Stimulated activated CD4-positive, alpha-beta T cell treated with anti-CD3 and anti-CD28 coated beads, Interleukin-12 subunit alpha, Interleukin-12 subunit beta, amount 100 ng/mL, for 24 hours (primary cell): ENCODE measurements at places on chromosomes 13 and 19.

DNA sequence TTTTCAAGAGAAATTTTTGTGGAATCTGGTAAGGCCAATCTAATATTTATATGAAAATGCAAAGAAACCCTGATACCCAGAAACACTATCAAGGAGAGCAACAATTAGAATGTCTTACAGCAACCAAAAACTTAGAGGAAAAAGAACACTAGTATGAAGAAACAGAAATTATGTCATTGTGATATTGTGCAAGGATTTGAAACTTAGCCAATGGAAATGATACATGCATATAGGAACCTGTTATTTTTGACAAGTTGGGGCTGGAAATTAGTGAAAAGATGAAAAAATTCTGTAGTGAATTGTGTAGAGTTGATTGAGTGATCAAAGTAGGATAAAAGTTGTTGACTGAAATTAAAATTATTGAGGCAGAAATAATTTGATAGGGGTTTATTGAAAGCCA, 792.6 kb upstream of the SLITRK6 start:
- DNase-seq: no peak

DNA sequence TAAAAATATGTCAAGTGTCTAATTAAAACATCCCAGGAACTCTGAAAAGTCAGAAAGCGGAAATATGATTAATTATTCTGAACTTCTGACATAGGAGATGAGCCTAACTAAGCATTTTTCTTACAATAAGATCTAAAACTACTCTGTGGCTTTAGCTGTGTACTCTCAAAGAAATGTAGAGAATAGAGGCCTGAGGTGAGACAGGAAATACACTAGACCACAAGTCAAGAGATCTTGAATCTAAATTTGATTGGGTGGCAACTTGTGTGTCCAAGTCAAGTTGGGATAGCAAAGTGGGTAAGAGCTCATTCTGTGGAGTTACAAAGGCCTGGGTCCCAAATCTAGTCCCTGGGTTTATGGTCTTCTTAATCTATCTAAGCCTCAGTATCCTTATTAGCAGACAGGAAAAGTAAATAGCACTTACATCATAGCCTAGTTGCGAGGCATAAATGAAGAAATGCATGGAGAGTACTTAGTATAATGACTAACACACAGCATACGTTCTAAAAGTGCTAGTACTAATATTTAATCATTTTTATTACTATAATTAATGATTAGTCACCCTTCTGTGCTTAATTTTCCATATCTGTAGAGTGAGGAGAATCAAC, 9.4 kb upstream of the LRRC63 start:
- DNase-seq: no peak

DNA sequence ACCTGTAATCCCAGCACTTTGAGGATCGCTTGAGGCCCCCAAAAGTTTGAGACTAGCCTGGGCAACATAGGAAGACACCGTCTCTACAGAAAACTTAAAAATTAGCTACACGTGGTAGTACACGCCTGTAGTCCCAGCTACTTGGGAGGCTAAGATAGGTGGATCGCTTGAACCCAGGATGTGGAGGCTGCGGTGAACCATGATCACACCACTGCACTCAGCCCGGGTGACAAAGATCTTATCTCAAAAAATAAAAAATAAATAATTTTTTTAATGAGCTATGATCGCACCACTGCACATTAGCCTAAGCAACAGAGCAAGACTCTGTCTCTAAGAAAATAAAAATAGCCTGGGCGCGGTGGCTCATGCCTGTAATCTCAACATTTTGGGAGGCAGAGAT, 6.6 kb downstream of the RCBTB2 start:
- DNase-seq: no peak

DNA sequence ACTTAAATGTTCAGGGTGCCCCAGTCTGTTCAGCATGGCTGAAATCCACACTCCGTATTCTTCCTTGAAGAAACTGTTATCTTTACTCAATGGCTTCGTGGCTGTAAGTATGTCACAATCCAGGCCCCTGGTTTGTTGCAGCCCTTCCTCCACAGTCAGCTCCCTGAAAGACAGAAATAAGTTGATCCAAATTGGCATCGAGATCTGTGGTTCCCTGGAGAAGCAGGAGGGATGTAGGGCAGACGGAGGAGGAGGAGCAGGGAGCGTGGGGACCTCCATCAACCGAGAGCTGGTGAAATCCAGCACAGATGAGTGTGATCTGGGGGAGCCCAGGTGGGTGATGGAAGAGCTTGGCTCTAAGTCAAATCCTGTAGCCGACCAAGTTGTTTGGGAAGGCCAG, 304 bp downstream of the TSPAN16 start:
- no peak for DNase-seq

- DNase-seq: no peak
These were observed 8.2 kb upstream of the ZNF527 start for GRCh38 chr19:37362733-37363132.

- no peak for DNase-seq
These were observed 10.2 kb downstream of the ZNF653 start for GRCh38 chr19:11495481-11495880.

GRCh38 chr13:77698201-77699058, 943 bp downstream of the SLAIN1 start:
- DNase-seq: peak; percentile 6

DNA sequence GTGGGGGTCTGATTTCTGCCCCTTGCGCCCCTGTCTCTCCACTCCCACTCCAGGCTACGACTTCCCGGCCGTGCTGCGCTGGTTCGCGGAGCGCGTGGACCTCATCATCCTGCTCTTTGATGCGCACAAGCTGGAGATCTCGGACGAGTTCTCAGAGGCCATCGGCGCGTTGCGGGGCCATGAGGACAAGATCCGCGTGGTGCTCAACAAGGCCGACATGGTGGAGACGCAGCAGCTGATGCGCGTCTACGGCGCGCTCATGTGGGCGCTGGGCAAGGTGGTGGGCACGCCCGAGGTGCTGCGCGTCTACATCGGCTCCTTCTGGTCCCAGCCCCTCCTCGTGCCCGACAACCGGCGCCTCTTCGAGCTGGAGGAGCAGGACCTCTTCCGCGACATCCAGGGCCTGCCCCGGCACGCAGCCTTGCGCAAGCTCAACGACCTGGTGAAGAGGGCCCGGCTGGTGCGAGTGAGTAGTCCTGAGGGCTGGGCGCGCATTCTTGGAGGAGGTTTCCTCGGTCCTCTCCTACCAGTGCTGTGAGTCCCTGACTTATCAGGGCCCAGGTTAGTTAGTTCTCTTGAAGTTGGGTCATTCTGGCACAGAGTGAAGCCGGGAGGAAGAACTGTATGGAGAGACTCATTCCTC, 12.7 kb downstream of the EHD2 start:
- no peak for DNase-seq

- DNase-seq: no peak
These were observed 57.1 kb downstream of the TRPM4 start for GRCh38 chr19:49214701-49215100.

DNA sequence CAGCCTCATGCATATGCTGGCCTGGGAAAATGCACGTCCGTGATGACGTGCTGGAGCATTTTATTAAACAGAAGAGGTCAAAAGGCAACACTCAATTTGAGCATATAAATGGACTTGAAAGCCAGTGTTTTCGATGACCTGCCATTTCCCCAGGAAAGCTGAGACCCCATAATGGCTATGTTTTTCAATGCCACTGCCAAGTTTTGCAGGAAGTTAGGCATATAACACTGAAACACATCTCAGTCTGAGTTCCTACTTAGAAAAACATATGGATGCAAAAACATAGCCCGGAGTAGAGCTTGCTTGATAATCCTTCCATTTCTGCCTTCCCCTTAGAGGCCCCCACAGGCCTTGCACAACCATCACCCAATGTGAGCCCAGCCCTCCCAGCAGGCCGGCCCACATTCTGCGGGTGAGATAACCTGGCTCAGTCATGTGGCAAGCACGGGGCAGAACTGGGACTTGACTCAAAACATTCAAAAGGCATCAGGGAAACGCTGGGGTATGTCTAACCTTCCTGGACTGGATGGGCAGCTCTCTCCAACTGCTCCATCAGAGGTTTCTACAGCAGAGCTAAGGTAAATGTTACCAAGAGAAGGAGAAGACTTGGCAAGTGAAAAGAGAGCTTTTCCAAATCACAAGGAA, 24.9 kb downstream of the EPS15L1 start:
- peak; percentile 17 for DNase-seq

GRCh38 chr13:91112201-91112923, 235.1 kb upstream of the MIR17HG start:
- no peak for DNase-seq

DNA sequence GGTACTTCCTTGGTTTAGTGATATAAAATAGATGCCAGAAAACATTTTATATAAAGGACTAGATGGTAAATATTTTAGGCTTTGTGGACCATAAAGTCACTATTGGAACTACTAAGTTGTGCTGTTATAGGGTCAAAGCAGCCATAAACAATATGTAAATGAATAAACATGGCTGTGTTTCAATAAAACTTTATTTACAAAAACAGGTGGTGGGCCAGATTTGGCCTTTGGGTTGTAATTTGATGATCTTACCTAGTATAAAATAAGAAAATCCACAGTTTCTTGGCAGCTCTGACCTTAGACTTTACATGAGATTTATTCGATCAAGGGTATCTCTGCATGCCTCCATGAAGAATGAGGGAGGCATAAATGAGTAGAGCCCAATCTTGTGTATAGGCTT, 232.0 kb upstream of the PCDH9 start:
- no peak for DNase-seq

DNA sequence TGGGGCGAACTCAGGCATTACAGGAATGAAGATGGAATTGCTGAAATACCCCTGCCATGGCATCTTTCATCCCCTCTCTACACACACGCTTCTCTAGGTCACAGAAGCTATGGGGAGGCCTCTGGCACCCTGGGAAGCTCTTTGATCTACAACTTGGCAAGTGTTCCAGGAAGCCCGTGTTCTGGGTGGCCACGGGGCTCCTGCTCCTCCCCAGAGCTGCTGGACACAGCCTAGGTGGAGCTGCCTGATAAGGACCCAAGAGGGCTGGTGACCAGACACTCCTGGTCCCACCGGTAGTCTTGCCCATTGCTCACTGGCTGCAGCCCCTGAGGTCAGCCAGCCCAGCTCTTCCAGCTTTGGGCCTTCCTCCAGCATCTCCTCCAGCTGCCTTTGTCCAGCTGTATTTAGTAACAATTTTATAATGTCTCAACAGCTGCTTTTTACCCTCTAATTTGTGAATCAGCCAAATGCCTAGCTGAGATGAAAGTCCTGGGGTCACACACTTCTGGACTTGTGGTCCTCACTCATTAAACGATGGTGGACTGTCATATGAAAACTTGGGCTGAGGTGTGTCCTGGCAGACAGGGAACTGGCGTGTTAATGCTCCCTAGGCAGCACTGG, 72.8 kb upstream of the SPATA13 start:
- DNase-seq: no peak

- no peak for DNase-seq
These were observed 102.6 kb downstream of the DNAJC3 start for GRCh38 chr13:95779522-95779921.

DNA sequence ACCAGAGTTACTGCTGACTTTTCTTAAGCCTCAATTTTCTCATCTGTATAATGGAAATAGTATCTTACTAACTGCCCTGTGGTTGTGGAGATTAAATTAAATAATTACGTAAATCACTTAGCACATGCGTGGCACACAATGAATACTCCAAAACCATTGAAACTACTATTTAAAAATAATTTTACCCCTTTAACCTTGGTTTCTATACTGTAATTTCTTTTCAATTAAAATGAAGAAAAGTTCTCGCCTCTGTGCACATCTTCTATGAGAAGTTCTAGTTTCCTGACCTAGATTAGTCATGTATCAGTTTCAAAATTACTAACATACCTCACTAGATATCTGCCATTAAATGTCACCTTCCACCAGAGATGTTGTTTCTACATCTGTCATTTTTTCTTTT, 5.7 kb downstream of the SLITRK1 start:
- DNase-seq: no peak

GRCh38 chr13:79485014-79485811, 4.3 kb downstream of the NDFIP2 start:
- DNase-seq: no peak

DNA sequence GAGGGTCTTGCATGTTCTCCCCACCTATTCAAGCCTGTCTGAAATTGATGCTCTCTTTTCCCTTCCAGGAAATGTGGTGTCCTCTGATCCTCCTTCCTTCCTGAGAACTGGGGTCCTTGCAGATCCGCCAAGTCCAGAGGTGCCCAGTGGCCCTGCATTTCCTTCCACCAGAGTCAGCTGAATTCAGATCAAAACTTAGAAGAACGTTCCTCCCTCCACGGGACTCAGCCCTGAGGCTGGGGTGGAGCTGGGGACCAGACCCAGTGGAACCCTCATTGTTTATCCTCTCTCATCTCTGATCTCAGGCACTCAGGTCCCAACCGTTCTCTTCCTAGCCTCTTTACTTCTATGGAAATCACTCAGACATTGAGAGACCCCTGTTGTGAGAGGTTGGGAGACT, 477.3 kb downstream of the TSHZ3 start:
- no peak for DNase-seq

- no peak for DNase-seq
These were observed 1.5 kb downstream of the RPS11 start for GRCh38 chr19:49497789-49498103.

GRCh38 chr13:78497702-78498355, 105.5 kb downstream of the POU4F1 start:
- DNase-seq: no peak

DNA sequence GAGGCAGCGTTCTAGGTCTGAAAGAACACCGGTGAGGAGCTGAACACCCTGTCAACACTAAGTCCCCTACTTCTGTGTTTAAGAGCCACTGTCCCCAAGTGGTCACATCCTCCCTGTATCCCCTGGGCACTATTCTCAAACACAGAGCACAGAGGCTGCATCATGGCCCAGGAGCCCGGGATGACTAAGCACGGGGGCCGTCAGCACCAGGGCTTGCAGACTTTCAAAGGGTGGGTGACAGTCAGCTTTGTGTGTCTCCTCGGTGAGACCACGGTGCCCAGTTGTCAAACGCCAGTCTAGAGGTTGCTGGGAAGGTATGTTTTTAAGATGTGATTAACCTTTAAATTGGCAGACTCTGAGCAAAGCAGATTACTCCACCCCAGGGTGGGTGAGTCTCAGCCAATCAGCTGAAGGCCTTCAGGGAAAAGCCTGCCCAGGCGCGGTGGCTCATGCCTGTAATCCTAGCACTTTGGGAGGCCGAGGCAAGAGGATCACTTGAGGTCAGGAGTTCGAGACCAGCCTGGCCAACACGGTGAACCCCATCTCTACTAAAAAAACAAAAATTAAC, 8.0 kb downstream of the MAP2K2 start:
- DNase-seq: no peak

DNA sequence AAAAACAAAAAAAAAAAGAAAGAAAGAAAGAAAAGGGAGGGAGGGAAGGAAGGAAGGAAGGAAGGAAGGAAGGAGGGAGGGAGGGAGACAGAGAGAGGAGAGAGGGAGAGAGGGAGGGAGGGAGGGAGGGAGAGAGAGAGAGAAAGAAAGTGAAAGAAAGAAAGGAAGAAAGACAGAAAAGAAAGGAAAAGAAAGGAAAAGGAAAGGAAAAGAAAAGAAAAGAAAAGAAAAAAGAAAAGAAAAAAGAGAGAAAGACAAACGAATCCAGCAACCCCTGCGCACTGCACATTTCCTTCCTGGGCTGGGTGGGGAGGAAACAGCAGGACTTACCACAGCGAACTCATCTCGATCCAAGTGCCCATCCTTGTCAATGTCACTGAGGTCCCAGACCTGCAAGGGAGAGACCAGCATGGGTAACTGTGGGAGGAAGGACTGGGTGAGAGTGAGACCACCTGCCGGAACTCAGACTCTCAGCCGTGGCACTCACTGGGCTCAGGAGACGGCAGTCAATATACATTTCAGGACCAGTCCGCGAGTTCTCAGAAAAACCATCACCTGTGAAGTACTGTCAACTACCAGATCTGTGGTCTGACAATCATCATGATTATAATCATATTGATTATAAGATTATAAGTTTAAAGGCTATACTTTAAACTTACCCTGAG, 43.3 kb downstream of the EPS15L1 start:
- DNase-seq: no peak
